Mesothelial cell of epicardium (in vitro differentiated cells): ENCODE measurements at places on chromosomes 16 and 17. TPM values are rescaled to one million over a fixed set of nuclear protein-coding genes. Genes with fewer than 3 reads are reported as not detected.

Gene GGT6
- total RNA-seq = 0.09 to 0.27 TPM (median 0.22 TPM) in 3 replicates

Gene NPB
- total RNA-seq = 0.75 to 1.7 TPM (median 1.2 TPM) in 3 replicates

Gene BMERB1
- total RNA-seq = 2.9 to 3.9 TPM (median 3.1 TPM) in 3 replicates

Gene UTS2R
- total RNA-seq = 6.1 to 7.6 TPM (median 6.5 TPM) in 3 replicates

Gene CHMP6
- 23.1 to 26.9 TPM (median 26.5 TPM) in 3 replicates for total RNA-seq

Gene RGS11
- total RNA-seq = 3.4 to 4.0 TPM (median 3.5 TPM) in 3 replicates

Gene NPIPB12
- total RNA-seq = 97.9 to 109 TPM (median 105 TPM) in 3 replicates

Gene ITGB4
- 112 to 117 TPM (median 116 TPM) in 3 replicates for total RNA-seq

Gene ABCA3
- total RNA-seq = 3.5 to 3.9 TPM (median 3.6 TPM) in 3 replicates

Gene ABCA6
- 0.11 to 0.79 TPM (median 0.42 TPM) in 3 replicates for total RNA-seq
